ENCODE measurements at places on chromosomes 3 and 15. TPM values are rescaled to one million over a fixed set of nuclear protein-coding genes. Genes with fewer than 3 reads are reported as not detected.

ARL6 gene
- 9.9 TPM for total RNA-seq

SLC6A20 gene
- 6.1 TPM for total RNA-seq

LRRK1 gene
- total RNA-seq = 23.1 TPM

PTH1R gene
- 12.0 TPM for total RNA-seq

CGNL1 gene
- total RNA-seq = 68.1 TPM

REC114 gene
- total RNA-seq = not detected

ZDHHC23 gene
- total RNA-seq = 11.2 TPM

DNA sequence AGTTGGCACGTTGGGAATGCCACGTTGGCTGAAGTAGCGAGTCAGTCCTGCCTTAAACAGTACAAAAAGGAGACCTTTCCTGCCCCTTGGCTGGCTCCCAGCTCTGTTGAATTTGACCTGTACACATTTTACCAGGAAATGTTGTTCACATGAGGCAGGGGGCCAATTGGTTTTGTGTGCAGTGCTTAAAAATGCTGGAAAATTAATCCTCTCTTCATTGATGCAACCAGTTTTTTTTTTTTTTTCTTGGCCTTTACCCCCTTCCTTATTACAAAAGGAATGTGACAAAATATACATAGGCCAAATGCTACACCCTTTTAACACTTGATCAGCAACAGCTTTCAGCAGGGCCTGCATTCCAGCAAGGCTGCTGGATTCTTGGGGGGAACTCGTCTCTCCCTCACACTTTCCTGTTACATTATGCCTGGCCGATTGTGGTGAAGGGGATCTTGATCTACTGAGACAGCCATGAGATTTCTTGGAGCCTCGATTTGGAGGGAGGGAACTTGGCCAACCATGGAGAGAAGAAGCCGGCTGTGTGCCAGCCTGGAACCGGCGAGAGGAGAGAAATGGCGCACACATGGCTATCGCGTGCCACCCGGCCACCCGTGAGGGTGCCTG, 93.1 kb downstream of the DNASE1L3 start:
- DNase-seq = peak; percentile 60

GRCh38 chr15:27448234-27448633, 477.3 kb downstream of the GABRG3 start:
- no peak for DNase-seq

GRCh38 chr3:64321747-64322146, 96.5 kb upstream of the PRICKLE2 start:
- DNase-seq = no peak

GRCh38 chr3:54150864-54151467, 28.6 kb downstream of the CACNA2D3 start:
- DNase-seq = no peak

- DNase-seq = no peak
Measured at GRCh38 chr15:48622237-48622636, 23.3 kb downstream of the FBN1 start.

GRCh38 chr3:28575746-28576613, 227.4 kb upstream of the AZI2 start:
- DNase-seq = peak; percentile 24

DNA sequence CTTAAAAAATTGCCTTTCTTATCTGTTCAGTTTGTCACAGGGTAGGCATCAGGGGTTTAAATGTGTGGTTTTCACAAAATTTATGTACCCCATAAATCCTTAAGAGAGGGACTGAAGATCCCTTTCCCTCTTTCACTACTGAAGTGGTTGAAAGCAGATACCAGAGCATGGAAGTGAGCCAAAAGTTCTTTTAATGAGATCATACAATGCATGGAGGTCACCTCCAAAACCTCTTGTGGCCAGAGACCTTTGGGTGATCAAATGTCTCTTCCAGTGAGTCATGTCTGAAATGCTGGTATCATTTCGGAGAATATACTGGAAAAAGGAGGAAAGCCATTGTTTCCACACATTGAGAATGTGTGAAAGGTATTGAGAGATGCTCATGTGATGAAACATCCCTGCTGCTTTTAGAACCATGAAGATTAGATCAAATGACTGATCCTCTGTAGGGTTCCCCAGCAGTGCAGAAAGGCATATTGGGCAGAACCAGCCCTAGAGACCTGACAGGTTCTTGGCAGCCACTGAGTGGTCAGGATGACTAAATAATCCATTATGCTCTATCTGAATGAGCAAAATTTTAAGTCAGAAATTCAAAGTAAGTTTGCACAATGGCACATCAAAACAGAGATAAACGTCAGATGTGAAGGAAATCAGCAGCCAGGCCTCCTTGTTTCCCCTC, 165.8 kb upstream of the SLC2A2 start:
- DNase-seq = no peak

DNA sequence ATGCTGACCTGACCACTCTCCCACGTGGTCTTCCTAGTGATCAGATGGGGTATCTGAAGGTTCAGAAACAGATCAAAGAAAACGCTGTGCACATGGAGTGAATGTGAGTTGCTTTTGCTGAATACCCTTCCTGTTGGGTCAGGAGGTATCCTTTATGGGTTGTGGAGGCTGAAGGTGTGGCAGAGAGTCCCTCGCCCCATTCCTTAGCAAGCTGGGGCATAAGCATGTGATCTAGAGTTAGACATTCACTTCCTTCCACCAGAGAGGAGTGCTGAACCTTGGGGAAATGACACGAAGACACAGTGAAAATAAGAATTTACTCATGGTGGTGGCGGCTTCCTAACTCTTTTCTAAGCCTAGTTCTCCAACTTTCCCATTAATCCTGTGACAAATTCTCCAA, 27.8 kb upstream of the SPTBN5 start:
- DNase-seq = no peak

DNA sequence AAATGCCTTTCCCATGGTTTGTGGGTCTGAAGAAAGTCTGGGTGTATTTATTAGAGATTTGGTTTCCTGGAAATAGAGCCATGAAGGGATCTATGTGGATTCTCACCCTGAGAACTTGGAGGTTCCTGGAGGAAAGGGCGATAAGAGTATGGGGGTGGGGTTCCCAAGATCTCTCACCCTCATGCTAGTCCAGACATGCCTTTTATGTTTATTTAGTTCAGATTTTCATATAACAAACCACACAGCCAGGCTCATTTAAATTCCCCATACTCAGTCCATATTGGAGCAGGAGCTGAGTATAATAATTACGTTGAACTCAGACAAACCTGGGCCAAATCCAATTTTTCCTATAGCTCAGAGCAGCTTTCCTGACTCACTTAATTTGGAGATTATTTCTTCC, 566.6 kb downstream of the GOLGA6L6 start:
- DNase-seq = no peak

DNA sequence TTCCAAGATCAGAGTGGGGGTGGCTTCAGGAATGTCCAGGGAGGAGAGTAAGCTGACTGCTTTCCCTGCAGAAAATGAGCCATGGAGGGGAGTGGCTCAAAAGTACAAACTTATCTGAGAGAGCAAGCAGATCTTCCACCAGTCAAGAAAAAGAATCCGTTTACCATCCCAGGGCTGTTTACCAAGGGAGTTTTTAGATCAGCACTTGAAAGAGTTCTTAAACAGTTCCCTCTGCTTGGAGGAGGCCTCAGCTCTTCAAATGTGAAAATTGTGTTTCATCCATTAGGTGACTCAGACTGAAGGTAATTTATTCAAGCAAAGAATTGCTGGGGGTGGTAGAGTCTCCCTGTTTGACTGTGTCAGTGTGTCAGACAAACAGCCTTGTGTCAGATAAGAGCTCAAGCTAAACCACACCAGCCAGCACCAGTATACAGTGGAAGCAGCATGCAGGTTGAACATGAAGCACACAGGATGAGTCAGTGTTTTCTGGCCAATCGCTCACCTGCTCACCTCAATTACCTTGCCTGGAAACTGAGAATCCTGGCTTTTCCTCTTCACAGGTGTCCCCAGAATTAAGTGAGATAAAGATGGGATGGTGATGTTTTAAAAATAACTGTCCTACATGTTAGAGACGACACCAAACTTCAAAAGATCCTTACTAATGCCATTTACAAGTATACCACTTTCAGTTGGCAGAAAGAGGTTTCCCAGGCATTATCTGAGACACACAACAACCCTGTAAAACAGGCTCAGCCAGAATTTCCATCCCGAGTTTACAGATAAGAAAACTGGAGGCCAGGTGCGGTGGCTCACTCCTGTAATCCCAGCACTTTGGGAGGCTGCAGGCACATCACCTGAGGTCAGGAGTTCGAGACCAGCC, 21.7 kb downstream of the SH3BP5 start:
- no peak for DNase-seq

DNA sequence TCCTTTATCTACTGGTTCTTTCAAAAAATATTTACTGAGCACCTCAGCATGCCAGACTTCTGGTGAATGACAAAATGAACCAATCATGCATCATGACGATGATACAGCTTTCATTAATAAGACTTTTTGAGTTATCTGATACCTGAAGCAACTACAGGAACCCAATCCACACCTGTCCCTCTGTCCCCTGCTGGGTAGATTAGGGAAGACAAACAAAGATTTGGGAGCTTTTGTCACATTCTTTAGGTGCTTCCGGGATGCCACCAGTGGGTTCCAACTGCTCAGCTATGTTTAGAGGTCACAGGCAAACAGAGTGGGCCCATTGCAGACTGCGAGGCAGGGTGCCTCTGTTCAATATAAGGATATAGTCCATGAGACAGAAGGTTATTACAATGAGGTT, 1020.5 kb upstream of the CFAP20DC start:
- no peak for DNase-seq

DNA sequence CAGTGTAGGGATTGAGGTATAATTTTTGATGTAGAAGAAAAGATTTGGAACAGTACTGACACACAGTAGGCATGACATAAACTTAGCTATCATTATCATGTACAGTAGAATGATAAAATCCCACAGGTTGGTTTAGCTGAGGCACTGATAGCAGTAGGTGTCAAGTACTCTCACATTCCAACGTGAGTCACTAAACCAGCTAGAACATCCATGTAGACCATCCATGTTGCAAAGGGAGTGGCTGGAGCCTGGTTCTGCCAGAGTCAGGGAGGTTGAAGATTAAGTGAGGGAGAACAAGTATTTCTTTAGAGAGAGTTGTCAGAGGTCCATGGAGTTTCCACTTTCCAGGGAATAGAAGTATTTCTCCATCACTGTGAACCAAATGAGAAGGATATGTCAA, 157.2 kb upstream of the TMEM108 start:
- DNase-seq = no peak

DNA sequence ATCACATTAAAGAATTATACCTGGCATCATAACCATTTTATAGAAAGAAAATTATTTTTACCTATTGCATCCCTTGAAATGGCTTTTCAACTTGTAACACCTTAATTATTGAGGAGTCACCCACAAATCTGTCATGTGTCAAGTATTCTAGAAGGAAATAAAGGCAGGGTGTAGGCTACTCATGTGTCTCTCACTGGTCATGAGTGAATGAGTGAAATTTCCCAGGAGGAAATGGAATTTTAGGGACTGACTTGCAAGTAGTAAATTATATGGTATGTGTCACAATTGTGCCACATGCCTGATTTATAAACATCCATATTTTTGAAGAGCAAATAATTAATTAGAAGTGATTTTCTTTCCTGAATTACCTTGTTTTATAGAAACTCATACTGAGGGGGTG, 310.5 kb upstream of the ADAMTS9 start:
- DNase-seq = no peak

- no peak for DNase-seq
Measured at GRCh38 chr3:197889204-197889930, 60.6 kb upstream of the RPL35A start.

DNA sequence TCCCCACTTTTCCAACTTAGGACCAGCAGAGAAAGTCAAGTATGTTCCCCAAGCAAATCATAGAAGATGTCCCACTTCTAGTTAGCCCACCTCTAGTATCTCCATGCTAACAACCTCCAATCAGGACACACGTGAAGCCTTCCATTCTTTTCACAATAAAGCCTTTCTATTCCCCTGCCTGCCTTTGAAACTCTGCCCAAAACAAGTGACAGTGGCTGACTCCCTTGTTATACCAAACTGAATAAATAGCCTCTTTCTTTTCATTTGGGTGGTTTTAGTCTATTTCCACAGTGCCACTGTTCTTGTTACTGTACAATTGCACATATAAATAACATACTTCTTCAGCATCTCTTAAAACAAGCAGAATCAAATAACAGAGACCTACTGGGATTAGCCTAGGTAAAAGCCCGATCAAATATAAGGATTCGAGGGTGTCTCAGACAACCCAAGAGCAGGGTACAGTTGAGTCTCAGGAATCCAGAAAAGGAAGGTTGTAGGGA, 118.0 kb upstream of the NPHP3 start:
- no peak for DNase-seq

GRCh38 chr3:154684440-154684839, 254.4 kb upstream of the GPR149 start:
- no peak for DNase-seq

GRCh38 chr3:64094713-64095079, 71.4 kb upstream of the PSMD6 start:
- no peak for DNase-seq

- no peak for DNase-seq
Measured at GRCh38 chr3:34504366-34504765, 705.9 kb downstream of the PDCD6IP start.

- no peak for DNase-seq
Measured at GRCh38 chr15:65210770-65211481, at the start of gene CILP. Gene CILP, minus strand, starts transcription at chr15:65211473. Its CDS starts 1,718 bp downstream, at chr15:65209755.

- DNase-seq = no peak
Measured at GRCh38 chr3:190338717-190339116, 16.5 kb upstream of the CLDN1 start.

- DNase-seq = no peak
Measured at GRCh38 chr3:30604093-30604492, 2.3 kb upstream of the TGFBR2 start.

DNA sequence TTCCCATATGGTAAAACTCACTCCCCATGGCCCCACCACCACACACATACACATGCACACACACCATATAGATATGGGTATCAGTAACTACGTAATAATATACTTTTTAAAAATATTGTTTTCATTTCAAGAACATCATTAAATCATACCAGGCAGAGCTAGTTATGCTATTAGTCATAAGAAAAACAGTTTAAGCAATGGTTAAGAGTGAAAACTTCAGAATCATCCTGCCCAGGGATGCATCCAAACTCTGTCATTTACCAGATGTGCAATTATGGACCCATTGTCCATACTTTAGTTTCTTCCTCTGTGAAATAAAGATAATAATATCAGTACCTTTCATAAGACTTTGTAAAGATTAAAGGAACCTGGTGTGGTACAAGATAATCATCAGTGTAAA, 608.3 kb downstream of the RBMS3 start:
- DNase-seq = no peak

DNA sequence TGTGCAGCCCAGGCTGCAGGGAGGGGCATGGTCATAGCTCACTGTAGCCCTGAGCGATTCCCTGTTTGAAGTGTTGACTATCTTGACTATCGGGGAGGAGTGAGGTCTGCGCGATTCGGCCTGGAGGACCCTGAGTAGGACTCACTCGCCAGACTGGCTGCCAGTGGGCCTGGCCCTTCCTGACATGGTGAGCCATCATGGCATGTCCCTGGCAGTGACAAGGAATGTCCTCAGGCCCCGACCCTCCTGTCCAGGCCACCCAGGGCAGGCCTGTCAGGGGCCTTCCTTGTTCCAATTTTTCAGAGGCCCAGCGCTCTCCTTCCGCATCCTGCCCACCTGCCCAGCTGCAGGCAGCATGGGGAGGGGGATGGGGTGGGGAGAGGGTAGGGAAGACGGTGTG, 5.2 kb upstream of the OCA2 start:
- DNase-seq = no peak
